Activated CD4-positive, alpha-beta T cell treated with anti-CD3 and anti-CD28 coated beads, Interleukin-2, amount 50 U/mL, for 24 hours (primary cell): ENCODE measurements at places on chromosomes 11 and 22.

DNA sequence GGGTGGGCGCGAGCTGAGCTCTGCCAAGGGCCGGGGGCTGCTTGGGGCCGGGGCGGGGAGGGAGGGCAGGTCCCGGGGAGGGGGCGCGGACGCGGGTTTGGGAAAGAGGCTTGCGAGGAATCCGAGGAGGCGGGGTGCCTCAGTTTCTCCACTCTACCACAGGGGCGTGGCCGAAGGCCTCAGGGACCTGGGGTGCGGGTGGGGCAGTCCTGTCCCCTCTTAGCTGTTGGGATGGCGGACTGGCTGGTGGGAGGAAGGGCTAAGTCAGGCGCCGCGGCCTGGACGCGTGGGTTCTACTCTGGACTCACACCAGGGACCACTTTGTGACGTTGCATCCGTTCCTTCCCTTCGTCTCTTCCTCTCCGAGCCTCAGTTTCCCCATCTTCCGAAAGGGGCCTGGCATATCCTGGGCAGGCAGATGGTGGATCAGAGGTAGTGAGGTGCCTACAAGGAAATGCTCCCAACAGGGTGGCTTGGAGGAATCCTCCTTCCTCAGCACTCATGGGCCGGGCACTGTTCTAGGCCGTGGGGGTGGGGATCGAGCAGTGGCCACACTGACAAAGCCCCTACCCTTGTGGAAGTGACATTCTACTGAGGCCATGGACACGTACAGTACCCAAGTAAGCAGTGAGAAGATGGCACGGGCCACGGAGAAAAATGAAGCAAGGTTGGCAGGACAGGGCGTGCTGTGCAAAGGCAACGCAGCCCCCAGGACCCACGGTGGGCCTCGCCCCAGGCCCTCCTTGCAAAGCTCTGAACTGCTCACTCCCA is 13.2 kb downstream of the IGLL1 start:
- DNase-seq, result no peak

- peak; percentile 15 for DNase-seq
Measured at GRCh38 chr11:17528181-17528691, 16.0 kb downstream of the USH1C start.

DNA sequence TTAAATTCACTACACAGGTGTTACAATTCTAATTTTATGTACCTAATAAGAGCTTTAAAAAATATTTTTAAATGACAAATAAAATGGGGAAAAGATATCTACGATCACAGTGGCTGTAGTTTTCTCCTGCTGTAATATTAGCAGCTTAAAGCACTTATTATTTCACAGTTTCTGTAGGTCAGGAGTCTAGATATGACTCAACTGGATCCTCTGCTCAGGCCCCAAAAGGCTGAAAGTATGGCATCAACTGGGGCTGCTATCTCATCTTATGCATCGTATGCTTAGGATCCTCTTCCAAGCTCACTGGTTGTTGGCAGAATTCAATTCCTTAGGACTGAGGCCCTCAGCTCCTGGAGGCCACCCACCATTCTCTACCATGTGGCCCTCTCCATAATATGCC is 12.8 kb downstream of the FBXO3 start:
- DNase-seq, result no peak

GRCh38 chr11:12966002-12966401 is 43.1 kb upstream of the RASSF10 start:
- DNase-seq, result no peak

- no peak for DNase-seq
Measured at GRCh38 chr11:100573911-100574513, 113.1 kb upstream of the ARHGAP42 start.

- DNase-seq, result no peak
Measured at GRCh38 chr22:44596396-44597125, 98.5 kb upstream of the RTL6 start.

DNA sequence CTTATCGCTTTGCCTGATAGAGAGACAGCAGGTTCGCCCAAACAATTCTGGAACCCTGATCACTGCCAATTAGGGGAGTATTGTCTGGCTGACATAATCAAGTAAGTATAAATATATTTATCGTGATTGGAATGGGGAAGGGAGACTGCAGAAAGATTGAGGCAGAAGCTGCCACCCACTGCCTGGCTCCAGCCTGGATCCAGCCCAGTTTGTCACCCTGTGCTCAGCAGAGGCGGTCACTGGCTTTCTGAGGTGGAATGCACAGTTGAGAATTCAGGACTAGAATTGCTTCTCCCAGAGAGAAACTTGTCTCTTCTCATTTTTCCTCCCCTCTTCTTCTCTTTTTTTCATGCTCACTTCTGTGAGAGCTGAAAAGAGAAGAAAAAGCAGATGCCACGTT is 25.9 kb downstream of the GRAP2 start:
- no peak for DNase-seq

DNA sequence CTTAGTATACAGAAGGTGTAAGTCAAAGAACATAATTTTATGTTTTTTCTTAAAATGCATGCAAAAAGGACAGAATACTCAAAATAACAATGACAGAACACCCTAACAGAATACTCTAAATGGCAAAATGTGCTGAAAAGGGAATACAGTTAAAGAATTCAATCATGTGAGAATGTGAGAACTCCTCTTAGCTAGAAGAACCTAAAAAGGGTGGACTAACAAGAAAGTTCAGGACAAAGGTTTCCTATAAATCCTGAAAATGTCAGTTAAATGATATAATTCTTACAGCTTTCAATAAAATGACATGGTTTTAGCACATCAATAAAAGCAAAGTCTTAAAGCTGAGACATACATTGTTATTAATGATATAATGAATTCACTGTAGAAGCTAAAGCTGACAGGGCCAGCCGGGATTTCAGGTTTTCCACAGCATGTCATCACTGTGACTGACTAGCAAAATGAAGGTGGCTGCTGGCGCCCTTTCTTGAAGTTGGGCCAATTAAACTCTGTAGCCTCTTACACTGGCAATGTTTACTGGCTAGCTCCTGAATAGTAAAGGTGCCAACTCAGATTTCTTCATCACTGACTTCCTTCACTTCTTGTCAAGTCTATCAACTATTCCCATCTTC is 244.4 kb downstream of the TTC28 start:
- no peak for DNase-seq

- no peak for DNase-seq
Measured at GRCh38 chr22:26066534-26066933, 102.7 kb upstream of the SEZ6L start.

- DNase-seq, result no peak
Measured at GRCh38 chr11:33734441-33735270, 1.6 kb downstream of the CD59 start.

- no peak for DNase-seq
Measured at GRCh38 chr11:72451831-72452376, 17.6 kb upstream of the CLPB start.

DNA sequence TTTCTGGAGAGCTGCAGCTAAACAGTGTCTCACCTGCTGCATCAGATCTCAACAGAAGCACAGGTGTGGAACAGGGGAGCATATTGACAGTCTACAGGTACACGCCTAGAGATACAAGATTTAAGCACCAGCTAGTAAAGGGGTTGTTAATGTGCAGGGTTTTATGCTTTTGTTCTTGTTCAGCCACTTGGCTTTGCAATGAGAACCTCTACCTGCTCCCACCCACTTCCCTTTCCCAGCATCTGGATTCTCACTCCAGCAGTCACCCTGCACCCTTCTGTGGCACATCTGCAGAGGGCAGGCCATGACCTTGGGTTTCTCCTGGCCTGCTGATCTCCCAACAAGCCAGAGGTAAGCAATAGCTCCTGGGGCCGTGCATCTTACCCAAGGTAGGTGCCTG is 446.6 kb downstream of the BUD13 start:
- no peak for DNase-seq

GRCh38 chr11:64856382-64857227 is 12.2 kb upstream of the CDC42BPG start:
- peak; percentile 63 for DNase-seq

DNA sequence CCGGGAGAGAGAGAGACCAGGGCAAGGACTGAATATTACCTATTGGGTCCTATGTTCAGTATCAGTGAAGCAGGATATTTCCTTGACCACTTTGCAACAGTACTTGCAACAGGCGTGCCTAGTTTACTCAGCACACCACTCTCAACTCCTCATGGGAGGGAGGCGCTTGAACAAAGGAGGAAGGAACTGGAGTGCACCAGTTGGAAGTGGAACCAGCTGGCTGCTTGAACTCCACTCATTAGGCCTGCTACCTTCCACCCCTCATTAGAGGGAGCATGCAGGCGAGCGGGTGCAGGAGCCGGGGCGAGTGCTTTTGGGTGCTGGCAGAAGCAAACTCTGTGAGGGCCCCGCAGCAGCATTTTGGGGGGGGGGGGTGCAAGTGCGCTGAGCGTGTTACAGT is 1369.6 kb upstream of the RAG2 start:
- no peak for DNase-seq

- DNase-seq, result no peak
Measured at GRCh38 chr11:85044911-85045310, 582.2 kb downstream of the DLG2 start.

- DNase-seq, result no peak
Measured at GRCh38 chr11:129943036-129943435, 47.7 kb upstream of the NFRKB start.

DNA sequence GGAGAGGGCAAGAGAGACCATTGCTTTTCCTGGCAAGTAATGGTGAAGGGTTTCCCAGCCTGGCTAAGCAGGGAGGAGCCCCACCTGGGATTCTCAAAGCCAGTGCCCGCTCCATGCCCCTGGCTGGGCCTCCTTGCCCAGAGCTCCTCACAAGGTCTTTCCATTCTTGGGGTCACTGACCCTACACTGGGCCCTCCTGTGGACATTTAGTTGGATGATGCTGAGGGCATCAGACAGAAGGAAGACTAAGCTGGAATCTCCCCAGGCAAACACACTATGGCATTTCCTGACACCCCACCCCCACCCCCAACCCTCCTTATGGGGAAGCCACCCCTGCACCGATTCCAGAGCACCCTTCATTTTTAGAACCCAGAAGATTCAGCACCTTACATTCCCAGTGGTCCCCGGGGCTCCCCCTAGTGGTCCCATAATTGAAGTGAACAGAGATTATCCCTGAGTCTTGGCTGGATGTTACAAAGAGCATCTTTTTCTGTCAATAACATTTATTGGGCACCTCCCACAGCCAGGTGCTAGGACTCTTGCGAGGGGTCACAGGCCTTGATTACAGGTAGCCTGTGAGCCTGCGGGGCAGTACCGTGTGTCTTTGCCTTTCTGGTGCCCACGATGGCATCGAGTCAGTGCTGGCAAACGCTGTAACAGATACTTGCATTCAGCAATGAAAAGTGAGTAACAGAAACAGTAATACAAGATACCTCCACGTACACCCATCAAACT is 548.5 kb downstream of the BUD13 start:
- no peak for DNase-seq

GRCh38 chr11:3614742-3615171 is 27.0 kb downstream of the ART5 start:
- DNase-seq, result no peak

- DNase-seq, result no peak
Measured at GRCh38 chr11:85806876-85807275, 4.1 kb downstream of the SYTL2 start.

GRCh38 chr22:43114958-43115357 is 4.4 kb downstream of the BIK start:
- no peak for DNase-seq

DNA sequence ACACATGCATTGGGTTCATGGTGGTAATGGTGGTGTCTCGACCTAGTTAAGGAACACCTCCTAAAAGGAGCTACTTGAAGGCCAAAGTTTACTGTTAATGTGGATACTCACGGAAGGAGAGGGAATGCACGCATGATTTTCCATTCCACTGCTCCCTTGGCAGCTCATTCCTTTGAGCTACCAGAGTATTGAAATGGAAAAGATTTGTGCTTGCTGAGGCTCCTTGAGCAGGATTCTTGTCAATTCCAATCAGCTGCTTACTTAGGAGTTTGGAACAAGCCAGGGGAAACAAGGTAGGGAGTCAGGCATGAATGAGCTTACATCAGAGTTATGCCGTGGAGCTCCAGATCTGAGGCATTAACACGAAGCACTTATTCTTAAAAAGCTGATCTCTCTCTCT is 108.8 kb downstream of the GRIA4 start:
- DNase-seq, result no peak

DNA sequence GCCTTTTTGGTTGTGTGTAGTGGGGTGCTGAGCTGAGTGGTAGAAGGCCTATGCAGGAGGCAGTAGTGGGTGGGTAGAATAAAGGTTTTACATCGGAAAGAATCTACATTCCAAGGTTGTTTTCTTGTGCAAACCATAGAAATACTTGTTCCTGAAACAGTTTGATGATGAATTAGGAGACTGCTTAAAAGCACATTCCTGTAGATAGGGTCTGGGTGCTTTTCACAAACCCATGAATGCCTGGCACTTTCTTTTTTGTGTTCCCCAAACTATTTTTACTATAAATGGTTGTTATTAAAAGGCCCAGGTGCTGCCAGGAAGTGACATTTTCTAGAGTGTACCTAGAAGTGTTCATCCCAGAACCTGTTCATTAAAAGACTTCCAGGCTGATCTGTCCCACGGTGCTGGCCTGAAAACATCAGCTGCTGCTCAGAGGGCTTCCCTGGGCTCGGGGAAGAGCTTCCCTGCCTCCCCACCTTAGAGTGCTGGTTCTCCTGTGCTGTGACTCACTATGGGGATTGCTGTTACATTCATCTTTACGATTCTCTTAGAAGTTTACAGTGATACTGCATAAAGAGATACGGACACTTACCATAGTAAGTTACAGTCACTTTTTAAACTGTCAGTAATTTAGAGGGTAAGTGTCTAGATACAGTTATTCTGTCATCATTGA is 27.9 kb downstream of the PPFIA1 start:
- DNase-seq, result no peak

DNA sequence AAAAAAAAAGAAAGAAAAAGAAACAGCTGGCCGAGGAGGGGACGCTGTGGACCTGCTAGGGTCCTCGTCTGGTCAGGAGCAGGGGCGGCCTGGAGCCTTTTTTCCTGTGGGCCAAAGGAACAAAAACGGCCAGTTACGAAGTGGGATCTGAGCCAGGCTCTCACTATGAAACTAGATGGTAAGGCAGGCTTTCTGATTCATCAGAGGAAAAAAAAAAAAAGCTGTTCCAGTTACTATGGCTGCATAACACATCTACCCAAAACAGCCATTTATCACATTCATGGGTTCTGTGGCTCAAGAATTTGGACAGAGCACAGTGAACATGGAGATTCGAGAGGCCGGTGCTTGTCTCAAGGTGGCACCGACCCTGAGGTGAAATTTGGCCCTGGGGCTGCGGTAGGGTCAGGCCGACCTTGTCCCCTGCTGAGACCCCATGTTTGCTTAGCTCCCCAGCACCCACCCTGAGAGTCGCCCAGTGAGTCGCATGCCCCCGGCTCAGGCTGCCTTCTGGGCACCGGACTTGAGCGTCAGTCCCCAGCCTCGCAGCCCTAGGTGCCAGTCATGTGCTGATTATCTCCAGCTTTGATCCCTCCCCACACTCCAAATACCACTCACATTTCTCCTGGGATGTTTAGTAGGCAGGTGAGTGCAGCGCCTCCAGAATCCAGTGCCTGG is 34.2 kb downstream of the MRGPRD start:
- DNase-seq, result no peak

DNA sequence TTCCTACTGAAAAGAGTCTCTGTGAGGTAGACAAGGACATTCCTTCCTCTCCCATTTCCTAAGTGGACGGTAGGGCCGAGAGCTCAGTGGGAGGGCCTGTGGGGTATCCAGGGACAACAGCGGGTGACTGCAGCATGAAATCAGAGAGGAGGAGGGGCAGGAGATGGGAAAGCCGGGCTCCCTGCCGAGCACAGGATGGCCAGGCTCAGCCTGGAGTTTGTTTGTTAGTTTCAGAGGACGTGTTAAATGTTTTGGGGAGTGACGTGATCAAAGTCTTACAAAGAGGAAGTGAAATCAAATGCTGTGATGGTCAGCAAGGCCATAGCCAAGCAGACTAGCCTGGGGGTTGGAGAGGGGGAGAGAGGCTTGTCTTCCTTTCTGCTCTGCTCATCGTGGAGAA is 152.7 kb downstream of the ADAMTS15 start:
- DNase-seq, result no peak
